Kidney epithelial cell (primary cell): ENCODE measurements at places on chromosomes 6 and 20.

- no peak for DNase-seq
Measured at GRCh38 chr6:129709196-129709768, 695 bp downstream of the ARHGAP18 start.

- DNase-seq = no peak
Measured at GRCh38 chr6:126650931-126651330, 311.0 kb downstream of the CENPW start.

- no peak for DNase-seq
Measured at GRCh38 chr6:158911746-158912480, 88.1 kb downstream of the RSPH3 start.

GRCh38 chr20:8671370-8671961 is 397.4 kb upstream of the PLCB4 start:
- DNase-seq = no peak

- DNase-seq = no peak
Measured at GRCh38 chr20:47320990-47321805, 35.3 kb downstream of the ZMYND8 start.
